ENCODE measurements at places on chromosomes 1 and 21.

GRCh38 chr1:29629401-29629800, 393.1 kb downstream of the PTPRU start:
- DNase-seq = peak; percentile 20

GRCh38 chr1:72097851-72098570, 184.3 kb downstream of the NEGR1 start:
- no peak for DNase-seq

- DNase-seq = no peak
Observed at GRCh38 chr1:181250038-181250437, 161.5 kb downstream of the IER5 start.

- DNase-seq = no peak
Observed at GRCh38 chr1:87556326-87556725, 227.6 kb downstream of the LMO4 start.

- DNase-seq = no peak
Observed at GRCh38 chr1:171973421-171973820, 132.1 kb downstream of the DNM3 start.

DNA sequence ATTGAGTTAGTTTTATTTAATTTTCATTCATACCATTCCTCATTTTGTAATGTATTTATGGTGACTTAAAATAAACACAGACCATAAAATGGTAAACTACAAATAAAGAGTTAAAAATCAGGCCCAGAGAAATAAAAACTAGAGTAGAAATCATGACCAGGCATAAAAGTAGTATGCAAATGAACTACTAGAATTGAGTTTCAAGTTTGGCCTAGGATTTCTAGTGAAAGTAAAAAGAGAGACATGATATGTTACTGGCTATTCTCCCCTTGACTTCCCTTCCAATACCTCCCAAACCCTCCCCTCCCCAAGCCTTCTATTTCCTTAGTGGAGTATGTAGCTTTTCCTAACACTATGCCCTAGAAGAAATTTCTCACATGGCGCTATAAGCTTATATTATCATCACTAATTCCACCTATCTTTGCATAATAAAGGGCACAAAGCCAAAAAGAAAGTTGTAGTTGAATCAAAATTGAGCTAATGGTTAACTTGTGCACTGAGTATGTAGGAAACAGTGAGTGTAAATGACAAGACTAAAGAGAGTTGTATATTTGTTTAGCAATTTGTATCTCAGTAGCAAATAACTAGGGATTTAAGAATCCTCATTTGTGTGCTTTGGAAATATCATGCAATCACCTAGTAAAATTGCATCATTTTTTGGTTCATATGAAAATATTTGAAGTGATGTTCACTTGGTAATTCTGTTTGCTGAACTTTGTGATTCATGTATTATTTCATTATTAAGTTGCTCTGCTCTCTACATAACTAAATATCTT, 29.7 kb upstream of the CDC14A start:
- no peak for DNase-seq

DNA sequence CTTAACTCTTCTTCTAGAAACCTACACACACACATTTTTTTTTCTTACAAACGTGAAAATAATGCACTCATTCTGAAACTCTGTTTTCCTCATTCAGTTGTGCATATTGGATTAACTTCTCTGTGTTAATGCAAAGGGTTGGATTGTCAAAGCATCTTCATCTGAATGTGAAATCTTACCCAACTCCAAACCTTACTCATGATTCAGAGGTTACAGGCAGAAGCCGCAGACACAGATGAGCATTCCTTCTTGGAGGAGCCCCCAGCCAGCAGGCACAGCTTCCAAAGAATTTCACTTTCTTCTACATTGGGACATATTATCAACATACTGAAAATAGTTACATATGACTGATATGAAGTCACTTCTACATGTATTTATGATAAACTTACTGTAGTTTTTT, 15.7 kb downstream of the PATJ start:
- DNase-seq = no peak

DNA sequence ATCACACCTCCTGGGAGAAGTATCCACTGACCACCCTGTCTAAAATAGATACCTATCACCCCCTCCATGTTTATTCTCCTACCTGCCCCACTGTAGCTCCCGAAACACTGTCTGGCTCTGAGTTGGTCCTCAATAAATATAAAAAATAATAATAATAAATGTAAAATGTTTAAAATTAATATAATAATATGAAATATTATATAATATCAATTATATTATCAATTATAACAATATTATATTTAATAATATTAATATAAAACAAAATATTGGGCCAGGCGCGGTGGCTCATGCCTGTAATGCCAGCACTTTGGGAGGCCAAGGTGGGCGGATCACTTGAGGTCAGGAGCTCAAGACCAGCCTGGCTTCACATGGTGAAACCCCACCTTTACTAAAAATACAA, 52.3 kb upstream of the TIAM1 start:
- DNase-seq = no peak

GRCh38 chr1:33319949-33320618, 814 bp downstream of the A3GALT2 start:
- DNase-seq = no peak
